AG20443 (cell line): ENCODE measurements at places on chromosomes 6 and 20.

DNA sequence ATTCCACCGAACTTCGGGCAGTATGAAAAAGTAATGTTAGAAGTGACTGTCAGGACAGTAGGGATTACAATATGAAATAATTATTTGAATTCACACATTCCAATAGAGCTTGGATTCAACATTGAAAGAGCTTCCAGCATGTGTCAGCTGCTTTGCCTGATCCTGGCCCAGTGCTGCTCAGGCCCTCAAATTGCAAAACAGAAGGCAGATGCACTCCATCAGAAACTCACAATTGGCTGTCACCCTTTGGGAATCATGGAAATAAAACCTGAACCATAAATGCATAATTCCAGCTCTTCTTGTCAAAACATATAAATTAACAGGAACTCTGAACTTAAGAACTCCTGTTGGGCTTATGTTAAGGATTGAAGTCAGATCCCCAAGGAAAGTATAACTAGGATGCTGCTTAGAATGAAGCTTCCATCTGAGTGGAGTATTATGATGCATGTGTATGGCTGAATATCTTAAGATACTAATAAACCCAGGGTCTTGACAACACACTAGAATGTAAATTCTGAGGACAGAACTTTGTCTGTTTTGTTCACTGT is 1.8 kb upstream of the NDUFAF4 start:
- no peak for DNase-seq

DNA sequence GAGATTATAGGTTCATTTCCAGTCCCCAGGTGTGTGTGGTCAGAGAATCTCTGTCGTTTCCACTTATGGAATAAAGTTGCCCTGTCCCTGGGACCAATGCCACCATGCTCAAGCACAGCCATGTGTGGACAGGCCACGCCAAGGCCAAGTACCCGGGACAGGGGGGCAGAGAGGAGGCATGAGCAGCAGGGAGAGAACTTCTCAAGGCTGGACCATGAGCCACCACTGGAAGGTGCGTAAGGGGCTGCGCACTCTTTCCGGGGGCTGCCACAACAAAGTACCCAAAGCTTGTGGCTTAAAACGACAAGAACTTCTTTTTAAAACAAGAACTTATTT is 209.2 kb upstream of the KCNQ5 start:
- no peak for DNase-seq

DNA sequence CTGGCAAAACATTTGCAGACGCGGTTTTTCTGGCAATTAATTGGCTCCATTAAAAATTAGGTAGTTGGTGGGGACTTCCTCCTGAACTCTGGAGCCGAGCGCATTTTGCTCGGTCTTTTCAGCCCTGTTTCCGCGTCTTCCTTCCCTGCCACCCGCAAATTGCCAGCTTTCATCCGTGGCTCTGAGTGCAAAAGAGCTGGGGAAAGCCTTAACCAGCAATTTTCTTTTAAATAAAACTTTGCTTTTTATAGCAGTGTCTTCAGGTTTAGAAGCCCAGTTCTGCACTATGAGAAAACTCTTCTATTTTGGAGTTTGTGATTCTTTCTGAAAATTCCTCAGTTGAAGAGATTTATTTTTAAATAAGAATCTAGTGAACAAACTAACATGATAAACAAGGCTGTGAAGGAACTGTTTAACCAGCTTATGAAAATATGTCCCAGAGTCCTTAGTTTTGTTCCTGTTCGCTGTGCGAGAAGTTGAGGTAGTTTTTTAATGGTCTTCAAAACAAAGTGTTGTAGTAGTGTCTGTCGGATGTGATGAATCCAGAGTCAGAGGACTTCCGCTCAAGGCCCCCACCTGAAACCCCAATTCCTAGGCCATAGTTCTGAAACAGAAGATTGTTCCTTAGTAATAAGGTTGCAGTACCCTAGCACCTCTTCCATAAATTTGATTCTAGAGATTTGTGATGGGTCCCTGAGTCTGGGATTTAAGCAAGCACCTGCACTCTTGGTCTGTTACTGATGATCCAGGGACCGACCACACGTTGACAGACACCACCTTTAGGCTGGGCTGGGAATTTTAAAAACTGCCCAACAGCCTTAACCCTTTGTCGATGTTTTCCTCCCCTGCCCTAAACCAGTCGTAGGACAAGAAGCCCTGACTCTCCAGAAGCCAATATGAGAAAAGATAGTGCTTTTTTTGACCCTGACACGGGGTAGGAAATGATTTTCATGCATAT is 950 bp downstream of the KCTD20 start:
- DNase-seq: no peak

DNA sequence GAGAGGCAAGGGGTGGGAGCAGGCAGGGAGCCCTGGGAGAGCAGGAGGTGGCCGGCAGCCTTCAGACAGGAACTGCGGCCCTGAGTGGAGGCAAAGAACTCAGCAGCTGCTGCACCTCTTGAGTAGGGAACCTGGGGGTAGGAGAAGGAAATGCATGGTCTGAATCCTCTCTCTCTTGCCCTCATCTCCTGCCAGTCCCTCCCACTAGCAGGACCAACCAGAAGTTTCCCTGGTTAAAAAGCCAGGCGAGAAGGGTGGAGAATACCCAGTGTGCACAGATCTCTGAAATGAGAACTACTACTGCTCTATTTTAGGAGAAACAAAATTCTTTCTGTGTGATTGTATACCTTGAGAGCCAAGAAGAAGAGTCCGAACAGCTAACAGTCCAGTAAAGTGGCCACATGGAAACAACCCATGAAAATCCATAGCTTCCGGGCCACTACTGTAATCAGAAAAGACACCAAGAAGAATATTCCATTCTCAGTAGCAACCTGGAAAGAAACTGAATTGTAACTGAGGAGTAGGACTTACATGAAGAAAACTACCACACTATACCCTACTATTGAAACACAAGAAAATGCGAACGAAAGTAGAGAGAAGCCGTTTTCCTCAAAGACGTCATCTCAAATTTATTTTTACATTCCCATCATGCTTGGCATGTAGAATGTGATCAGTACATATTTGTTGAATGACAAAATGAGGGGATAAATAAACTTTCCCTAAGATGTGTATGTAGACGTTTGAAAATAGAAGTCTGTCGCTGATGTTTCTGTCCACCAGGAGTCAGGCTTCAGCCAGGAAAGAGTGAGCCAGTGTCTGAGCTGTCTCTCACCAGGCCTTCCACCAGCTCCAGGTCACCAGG is 25.6 kb downstream of the WRNIP1 start:
- peak; percentile 89 for DNase-seq

GRCh38 chr6:85641522-85641896 is 1.2 kb downstream of the SYNCRIP start:
- no peak for DNase-seq

DNA sequence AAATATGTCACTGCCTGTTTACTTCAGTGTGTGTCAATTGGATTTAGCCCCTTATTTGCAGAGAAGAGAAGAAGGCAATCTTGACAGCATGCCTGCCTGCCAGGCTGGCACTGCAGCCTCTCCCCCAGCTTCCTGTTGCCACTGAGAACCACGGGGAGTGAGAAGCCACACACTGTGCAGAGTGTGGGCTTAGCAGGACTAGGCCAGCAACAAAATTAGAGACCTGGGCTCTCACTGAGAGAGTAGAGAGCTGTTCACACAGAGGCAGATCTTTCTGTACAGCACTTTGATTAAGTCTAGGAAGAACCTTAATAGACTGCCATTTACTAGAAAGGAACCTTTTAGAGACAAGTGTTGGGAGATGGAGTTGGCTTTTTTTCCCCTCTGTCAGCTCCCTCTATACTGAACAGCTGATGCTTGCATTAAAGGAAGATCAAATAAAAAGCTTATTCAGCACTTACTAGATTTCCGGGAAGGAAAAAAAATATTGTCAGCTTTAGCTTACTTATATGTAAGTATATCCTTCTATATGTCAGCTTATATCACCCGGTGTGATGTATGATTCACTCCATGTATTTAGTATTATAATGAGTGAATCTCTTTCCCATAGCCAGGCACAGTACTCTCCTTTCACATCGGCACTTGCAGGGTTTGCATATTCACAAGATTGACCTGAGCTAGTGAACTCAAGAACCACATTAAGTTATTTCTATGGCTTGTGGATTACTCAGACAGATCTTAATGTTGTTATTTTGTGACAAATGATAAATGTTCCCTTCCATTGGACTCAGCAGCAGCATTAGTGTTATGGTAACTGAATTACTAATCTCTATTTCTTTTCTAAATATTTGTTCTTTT is 851.0 kb upstream of the EPHA7 start:
- no peak for DNase-seq

DNA sequence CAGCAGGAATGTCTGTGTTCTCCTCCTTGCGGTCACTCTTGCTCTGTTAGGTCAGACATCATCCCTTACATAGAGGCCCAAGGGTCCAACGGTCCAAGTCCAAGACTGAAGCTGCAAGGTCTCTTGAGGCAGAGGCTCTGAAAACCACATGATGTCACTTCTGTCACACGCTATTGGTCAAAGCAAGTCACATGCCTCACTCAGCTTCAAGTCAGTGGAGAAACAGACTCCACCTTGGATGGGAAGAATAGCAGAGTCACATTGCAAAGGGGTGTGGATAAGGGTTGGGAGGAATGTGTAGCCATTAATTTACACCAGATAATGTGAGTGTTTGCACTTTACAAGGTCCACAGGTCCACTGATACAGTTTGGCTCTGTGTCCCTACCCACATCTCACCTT is 17.5 kb downstream of the SLC52A3 start:
- no peak for DNase-seq

DNA sequence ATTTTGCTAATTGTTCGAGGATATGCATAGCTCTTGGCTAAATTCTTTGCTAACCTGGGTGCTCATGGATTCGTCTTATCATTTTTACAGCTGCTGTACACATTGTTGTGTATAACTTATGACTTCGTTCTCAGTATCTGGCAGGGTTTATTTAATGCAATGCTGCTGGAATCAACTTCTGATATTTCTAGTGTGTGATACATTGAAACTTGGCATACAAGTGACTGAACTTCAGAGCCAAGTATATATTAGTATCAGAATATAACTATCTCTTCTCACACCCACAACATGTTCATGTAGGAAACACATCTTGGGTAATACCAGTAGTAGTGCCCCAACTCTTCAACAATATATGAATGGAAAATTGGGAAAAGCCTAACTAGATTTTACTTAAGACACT is 764.2 kb downstream of the TENT5A start:
- DNase-seq: no peak

- DNase-seq: no peak
Measured at GRCh38 chr6:155509743-155510475, 54.3 kb upstream of the NOX3 start.

GRCh38 chr6:31734821-31735406 is 1.4 kb downstream of the CLIC1 start:
- peak; percentile 66 for DNase-seq

DNA sequence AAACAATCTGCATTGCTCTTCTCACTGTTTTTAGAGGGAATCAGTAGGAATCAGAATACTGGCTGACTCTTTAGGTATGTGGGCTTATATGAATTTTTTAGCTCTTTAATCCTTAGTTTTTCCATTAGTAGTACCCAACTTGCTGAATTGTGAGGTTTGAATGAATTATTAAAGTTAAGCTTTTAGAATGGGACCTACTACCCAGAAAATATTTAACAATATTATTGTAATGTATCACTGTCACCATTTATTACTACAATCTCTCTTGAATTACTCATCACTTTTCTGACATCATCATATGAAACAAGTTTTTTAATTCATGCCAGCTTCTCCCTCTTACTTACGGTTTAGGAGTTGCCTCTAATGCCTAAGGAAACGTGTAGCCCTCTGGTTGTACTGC is 212.7 kb downstream of the BCKDHB start:
- no peak for DNase-seq

GRCh38 chr6:157908369-157909281 is 73.0 kb upstream of the SYNJ2 start:
- no peak for DNase-seq

DNA sequence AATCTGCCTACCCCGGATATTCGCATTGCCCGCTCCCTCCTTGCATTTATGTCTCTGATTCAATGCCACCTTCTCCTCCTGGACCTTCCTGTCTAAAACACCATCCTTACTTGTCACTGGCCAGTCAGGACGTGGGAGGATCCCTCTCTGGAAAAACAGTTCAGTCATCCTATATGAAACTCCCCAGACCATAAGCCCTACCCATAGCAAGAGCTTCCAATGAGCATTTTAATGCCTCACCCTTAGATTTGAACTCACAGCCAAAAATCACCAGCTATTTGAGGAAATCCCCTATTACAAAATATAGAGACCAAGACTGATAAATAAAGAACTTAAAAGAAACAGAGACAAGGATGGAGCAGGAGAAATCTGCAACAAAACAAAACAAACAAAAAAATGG is 86.4 kb downstream of the SHLD1 start:
- no peak for DNase-seq

GRCh38 chr6:163128324-163128723 is 286.2 kb upstream of the QKI start:
- DNase-seq: no peak

- no peak for DNase-seq
Measured at GRCh38 chr6:122717350-122717749, 62.2 kb upstream of the FABP7 start.

DNA sequence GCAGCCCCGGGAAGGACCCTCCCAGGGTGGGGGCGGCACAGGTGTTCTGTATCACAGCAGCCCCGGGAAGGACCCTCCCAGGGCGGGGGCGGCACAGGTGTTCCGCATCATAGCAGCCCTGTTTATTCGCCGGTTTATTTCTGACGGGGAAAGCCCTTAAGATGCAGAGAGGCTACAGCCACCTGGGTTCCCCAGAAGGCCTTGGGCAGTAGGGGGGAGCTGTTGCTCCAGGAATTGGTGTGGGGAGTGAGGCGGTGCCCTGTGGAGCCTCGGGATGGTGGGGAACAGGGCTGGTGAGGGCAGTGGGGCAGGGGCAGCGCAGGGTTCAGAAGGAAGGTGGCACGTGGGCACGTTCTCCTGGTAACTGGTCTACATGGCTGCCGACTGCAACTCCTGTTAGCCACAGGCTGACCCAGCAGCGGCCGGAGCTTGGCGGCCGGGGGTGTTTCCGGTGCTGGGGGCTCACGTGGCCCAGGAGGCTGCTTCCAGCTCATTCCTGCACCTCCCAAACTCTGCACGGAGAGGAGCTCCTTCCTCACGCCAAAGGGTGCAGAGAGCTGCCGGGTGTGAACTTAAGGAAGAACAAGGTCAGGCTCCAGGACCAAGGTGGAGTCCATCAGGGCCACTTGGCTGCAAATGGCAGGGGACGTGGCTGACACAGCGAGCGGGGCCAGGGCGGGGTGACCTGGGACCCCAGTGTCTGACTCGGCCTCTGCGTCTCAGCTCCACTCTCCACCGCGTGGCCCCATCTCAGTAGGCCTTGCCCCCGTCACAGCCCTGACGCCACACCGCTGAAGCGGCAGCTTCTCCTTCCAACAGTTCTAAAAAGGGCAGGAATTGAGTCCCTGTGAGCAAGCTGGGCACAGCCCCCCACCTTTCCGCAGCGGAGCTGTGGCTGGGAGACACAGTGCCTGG is 13.2 kb downstream of the SLCO4A1 start:
- no peak for DNase-seq

GRCh38 chr6:11425876-11426275 is 111.7 kb upstream of the TMEM170B start:
- DNase-seq: no peak

- no peak for DNase-seq
Measured at GRCh38 chr20:62935204-62935967, 2.6 kb upstream of the GID8 start.
